Sigmoid colon (tissue), 7 donors: ENCODE measurements at places on chromosomes 12 and 14. TPM values are rescaled to one million over a fixed set of nuclear protein-coding genes. Genes with fewer than 3 reads are reported as not detected.

DNA sequence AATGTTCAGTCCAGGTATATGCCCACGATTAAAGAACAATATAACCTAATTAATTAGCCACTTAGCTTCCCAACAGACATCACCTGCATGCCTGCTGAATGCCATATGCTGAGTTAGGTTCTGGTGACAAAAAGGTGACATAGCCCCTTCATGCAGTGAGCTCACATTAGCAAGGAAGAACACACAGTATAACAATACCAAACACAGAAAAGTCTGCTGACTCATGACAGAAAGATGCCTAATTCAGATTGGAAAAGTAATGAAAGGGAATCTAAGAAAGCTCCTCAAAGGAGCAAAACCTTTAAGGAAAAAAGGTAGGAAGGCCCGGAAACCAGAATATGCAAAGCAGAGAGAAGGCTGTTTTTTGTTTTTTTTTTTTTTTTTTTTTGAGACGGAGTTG is 59.0 kb downstream of the FERMT2 start:
- peaks cover 15% of the 10 kb centered on the region for H3K4me1 ChIP-seq
- no peaks in the 10 kb centered on the region for H3K27me3 ChIP-seq
- H3K27ac ChIP-seq, result no peak overlapping the region

GRCh38 chr14:52848626-52849025 is 57.2 kb upstream of the GNPNAT1 start:
- no peaks in the 10 kb centered on the region for H3K27me3 ChIP-seq
- H3K4me3 ChIP-seq, result no peak overlapping the region
- no peak for DNase-seq
- no peaks in the 10 kb centered on the region for H3K36me3 ChIP-seq
- no peak overlapping the region for H3K27ac ChIP-seq

The INHBC gene
- not detected for total RNA-seq

The PRPH gene
- total RNA-seq, result 40.5 TPM

The DDX51 gene
- 6.8 TPM for total RNA-seq

DNA sequence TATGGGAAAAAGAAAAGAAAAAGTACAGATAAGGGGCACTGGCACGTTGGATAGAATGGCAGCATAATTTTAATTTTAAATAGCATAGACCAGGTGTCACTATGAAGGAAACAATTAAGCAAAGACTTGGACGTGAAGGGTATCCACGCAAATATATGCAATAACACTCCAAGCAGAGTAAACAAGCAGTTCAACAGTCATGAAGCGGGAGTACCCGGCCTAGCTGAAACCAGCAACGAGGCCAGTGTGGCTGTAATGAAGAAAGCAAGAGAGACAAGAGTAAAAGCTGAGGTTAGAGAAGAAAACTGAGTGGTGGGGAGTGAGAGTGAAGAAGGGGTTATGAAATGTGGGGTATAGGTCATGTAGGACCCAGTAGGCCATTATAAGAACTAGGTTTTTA is 85.4 kb downstream of the BCL2L14 start:
- DNase-seq, result no peak
- no peak overlapping the region for H3K4me3 ChIP-seq
- H3K36me3 ChIP-seq, result no peaks in the 10 kb centered on the region
- no peaks in the 10 kb centered on the region for H3K27me3 ChIP-seq

The RD3L gene
- not detected for total RNA-seq

GRCh38 chr12:96752211-96752610 is 154.8 kb upstream of the NEDD1 start:
- no peak overlapping the region for H3K4me3 ChIP-seq
- no peak overlapping the region for H3K27ac ChIP-seq
- DNase-seq, result no peak
- H3K4me1 ChIP-seq, result no peaks in the 10 kb centered on the region
- H3K36me3 ChIP-seq, result no peaks in the 10 kb centered on the region
- H3K27me3 ChIP-seq, result no peaks in the 10 kb centered on the region

The CACNA2D4 gene
- total RNA-seq, result 2.8 TPM

The SDR9C7 gene
- 0.55 TPM for total RNA-seq

GRCh38 chr12:85504164-85504563 is 224.1 kb downstream of the ALX1 start:
- no peaks in the 10 kb centered on the region for H3K36me3 ChIP-seq
- no peaks in the 10 kb centered on the region for H3K4me1 ChIP-seq
- no peak overlapping the region for H3K4me3 ChIP-seq
- no peaks in the 10 kb centered on the region for H3K27me3 ChIP-seq

The FKBP3 gene
- 53.5 TPM for total RNA-seq

- no peaks in the 10 kb centered on the region for H3K27me3 ChIP-seq
- no peaks in the 10 kb centered on the region for H3K36me3 ChIP-seq
- H3K27ac ChIP-seq, result no peak overlapping the region
- DNase-seq, result no peak
Measured at GRCh38 chr12:80813820-80814219, 97.1 kb downstream of the MYF5 start.

GRCh38 chr14:104386151-104386841 is 193.3 kb upstream of the C14orf180 start:
- no peaks in the 10 kb centered on the region for H3K36me3 ChIP-seq
- no peak overlapping the region for H3K4me3 ChIP-seq
- peak; percentile 61 for DNase-seq
- no peaks in the 10 kb centered on the region for H3K27me3 ChIP-seq
- no peaks in the 10 kb centered on the region for H3K4me1 ChIP-seq

The SRRM4 gene
- total RNA-seq, result under 0.01 TPM

- no peak overlapping the region for H3K27ac ChIP-seq
- H3K27me3 ChIP-seq, result no peaks in the 10 kb centered on the region
- no peak for DNase-seq
- no peak overlapping the region for H3K4me3 ChIP-seq
- H3K4me1 ChIP-seq, result no peaks in the 10 kb centered on the region
Measured at GRCh38 chr12:63893170-63893569, 48.7 kb downstream of the SRGAP1 start.

DNA sequence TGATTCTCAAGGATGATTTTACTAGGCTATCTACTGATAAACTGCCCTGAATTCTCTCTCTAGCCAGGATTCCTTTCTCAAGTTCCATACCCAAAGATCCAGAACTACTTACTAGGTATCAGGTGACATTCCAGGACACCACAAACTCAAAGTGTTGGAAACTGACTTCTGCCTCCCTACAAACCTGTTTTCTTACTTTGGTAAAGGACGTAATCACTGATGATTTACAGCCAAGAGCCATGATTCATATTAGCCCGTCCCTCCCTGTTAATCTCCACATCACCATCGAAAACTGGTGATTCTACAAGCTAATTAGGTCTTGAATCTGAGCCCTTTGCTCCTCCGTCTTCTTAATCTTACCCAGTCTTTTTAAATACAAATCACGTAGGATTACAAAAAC is 1.0 kb upstream of the ATG14 start:
- H3K27me3 ChIP-seq, result no peaks in the 10 kb centered on the region
- no peaks in the 10 kb centered on the region for H3K36me3 ChIP-seq
- DNase-seq, result no peak
- H3K27ac ChIP-seq, result no peak overlapping the region

DNA sequence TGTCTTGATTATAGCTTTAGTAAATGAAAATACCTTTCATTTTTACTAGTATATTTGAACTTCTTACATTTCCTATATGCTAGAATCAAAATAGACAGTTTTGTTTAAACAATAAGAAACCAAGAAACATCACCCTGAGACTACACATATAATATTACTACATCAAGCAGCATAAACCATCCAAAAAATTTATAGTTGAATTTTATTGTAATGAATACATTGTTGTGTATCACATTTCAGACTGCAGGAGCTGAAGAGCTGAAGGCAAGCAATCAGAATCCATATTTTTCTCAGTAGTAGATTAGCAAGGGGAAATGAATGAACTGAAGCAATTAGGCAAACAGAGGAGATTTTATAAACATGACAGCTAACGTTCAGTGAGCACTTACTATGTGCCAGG is 379.2 kb downstream of the BTG1 start:
- H3K27ac ChIP-seq, result no peak overlapping the region
- no peaks in the 10 kb centered on the region for H3K4me1 ChIP-seq
- H3K36me3 ChIP-seq, result no peaks in the 10 kb centered on the region
- no peak for DNase-seq

GRCh38 chr12:32505067-32505945 is 105.9 kb downstream of the FGD4 start:
- H3K27ac ChIP-seq, result no peak overlapping the region
- no peak for DNase-seq
- H3K4me3 ChIP-seq, result no peak overlapping the region
- H3K4me1 ChIP-seq, result no peaks in the 10 kb centered on the region
- H3K36me3 ChIP-seq, result no peaks in the 10 kb centered on the region

DNA sequence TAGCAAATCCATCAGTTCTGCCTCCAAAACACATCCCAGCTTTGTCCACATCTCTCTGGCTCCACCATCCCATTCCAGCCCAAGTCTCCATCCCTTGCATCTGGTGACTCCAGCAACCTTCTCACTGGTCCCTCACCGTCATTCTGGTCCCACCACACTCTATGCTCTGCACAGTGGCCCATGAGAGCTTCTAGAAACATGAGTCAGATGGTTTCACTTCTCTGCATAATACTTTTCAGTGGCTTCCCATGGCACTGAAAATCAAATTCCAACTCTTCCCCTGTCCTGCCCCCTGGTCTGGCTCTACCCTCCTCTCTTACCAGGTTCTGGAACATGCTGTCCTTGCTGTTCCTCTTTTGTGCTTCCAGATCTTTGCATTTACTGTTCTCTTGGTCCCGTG is 17.2 kb upstream of the C12orf76 start:
- H3K27me3 ChIP-seq, result no peaks in the 10 kb centered on the region
- H3K27ac ChIP-seq, result no peak overlapping the region
- no peak overlapping the region for H3K4me3 ChIP-seq
- H3K4me1 ChIP-seq, result no peaks in the 10 kb centered on the region
- no peaks in the 10 kb centered on the region for H3K36me3 ChIP-seq

The GUCY2C gene
- 0.55 TPM for total RNA-seq

The SPSB2 gene
- 10.5 TPM for total RNA-seq

GRCh38 chr12:54983536-54984101 is 943 bp downstream of the TESPA1 start:
- no peak overlapping the region for H3K4me3 ChIP-seq
- H3K27me3 ChIP-seq, result no peaks in the 10 kb centered on the region
- no peak for DNase-seq
- no peak overlapping the region for H3K27ac ChIP-seq
- no peaks in the 10 kb centered on the region for H3K36me3 ChIP-seq
